ENCODE measurements at places on chromosomes 13 and 19.

DNA sequence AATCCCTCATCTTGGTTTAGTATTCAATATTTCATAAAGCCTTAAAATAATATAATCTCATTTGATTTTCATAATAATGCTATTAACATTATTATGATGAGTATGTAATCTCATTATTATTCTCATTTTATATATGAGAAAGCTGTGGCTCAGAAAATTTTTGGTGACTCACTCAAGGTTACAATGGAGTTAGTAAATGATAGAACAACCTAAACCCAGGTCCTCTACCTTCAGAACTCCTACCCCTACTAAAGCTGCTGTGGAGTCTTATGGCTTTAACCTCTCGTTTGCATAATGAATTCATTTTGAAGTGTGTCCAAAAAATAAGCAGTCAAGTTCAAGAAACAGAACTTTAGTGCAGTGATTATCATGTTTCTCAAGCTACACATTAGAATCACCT, 226.3 kb downstream of the TBC1D4 start:
- no peak for DNase-seq

DNA sequence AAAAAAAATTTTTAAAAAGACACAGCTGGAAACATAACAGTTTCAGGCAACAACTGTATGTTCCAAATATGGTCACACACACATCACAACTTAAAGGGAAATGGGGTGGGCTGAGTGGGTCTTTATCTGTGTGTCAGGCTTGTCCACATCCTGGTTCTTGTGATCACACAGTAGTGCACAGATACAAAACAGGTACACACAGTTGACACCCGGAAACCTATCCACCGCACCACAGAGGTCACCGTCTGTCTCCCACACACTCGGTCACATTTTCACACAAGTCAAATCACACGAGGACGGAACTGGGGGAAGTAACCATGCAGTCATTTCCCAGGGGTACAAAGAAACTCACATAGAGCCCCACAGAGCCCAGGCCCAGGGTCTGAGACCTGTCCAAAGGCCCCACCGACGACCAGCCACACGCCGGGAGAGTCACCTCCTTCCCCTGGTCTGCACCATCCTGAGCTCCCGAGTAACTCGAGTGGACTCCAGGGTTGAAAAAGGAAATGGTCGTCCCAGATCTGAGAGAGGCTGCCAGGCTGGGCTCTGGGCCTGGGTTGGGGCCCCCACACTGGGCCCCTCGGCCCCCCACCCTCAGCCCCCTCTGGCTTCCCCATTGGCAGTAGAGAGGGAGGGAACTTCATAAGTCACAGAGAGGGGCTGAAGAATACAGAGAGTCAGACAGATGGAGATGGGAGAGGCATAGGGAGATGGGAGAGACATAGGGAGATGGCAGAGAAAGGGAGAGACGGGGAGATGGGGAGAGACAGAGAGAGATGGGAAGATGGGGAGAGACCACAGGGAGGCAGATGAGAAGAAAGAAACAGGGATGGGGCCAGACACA, 1.3 kb upstream of the PPAN start:
- DNase-seq: no peak

DNA sequence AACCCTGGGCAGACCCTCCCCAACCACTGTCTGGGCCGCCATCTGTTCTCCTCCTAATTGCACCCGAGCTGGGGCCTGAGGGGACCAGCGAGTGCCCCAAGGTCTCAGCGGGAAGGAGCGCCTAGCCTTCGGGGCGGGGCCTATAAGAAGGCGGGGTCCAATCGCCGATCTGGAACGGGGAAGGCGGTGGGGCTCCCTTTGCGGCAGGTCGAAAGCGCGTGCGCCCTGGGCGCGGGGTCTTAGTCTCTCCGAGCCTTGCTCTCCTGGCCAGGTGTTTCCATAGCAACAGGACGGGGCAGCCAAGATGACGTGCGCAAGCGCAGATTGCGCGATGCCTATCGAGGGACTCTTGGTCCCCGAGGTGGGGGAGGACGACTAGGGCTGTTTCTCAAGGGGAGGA, 2.8 kb downstream of the MAST1 start:
- DNase-seq: no peak

- no peak for DNase-seq
Measured at GRCh38 chr13:112350300-112350699, 25.9 kb upstream of the SPACA7 start.
